Type B pancreatic cell (in vitro differentiated cells): ENCODE measurements at places on chromosomes 5 and 9. TPM values are rescaled to one million over a fixed set of nuclear protein-coding genes. Genes with fewer than 3 reads are reported as not detected.

GRCh38 chr5:74640954-74641734 lies 616 bp upstream of the ENC1 start:
- H3K27me3 ChIP-seq, result peaks cover 3% of the 10 kb centered on the region
- peaks cover 14% of the 10 kb centered on the region for H3K36me3 ChIP-seq
- peak overlapping the region; percentile 95 for H3K4me3 ChIP-seq

GRCh38 chr9:4933177-4933576 lies 51.9 kb upstream of the JAK2 start:
- no peak overlapping the region for H3K4me3 ChIP-seq
- H3K36me3 ChIP-seq, result no peaks in the 10 kb centered on the region
- no peak for DNase-seq
- no peak overlapping the region for H3K27ac ChIP-seq

GRCh38 chr5:68049053-68049713 lies 166.4 kb upstream of the PIK3R1 start:
- H3K4me1 ChIP-seq, result peaks cover 13% of the 10 kb centered on the region
- H3K27ac ChIP-seq, result no peak overlapping the region
- DNase-seq, result no peak
- peaks cover 13% of the 10 kb centered on the region for H3K36me3 ChIP-seq
- H3K27me3 ChIP-seq, result no peaks in the 10 kb centered on the region

GRCh38 chr5:122156724-122157325 lies 27.5 kb downstream of the ZNF474 start:
- DNase-seq, result no peak
- H3K27me3 ChIP-seq, result peaks cover 3% of the 10 kb centered on the region
- H3K36me3 ChIP-seq, result no peaks in the 10 kb centered on the region
- no peak overlapping the region for H3K4me3 ChIP-seq
- no peak overlapping the region for H3K27ac ChIP-seq

- H3K27me3 ChIP-seq, result no peaks in the 10 kb centered on the region
- no peak overlapping the region for H3K4me3 ChIP-seq
- no peak for DNase-seq
These were observed 269.0 kb upstream of the RGMB start for GRCh38 chr5:98504505-98504904.

DNA sequence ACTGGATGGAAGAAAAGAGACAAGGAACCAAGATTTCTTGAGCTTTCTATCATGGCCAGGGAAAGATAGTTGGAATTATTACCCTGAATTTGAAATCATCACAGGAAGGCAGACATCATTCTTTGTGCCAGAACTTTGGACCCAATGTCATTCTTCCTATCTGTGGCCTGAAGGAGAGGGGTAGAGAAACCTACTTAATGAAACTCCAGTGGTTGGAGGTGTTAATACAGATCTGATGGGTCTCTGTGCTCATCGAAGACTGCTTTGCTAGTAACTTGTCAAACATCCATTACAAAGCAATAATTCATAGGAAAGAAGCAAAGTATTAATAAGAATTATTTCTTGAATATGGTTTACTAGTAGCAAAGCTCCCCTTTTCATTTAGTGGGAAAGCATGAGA lies 26.9 kb downstream of the PRLR start:
- H3K4me3 ChIP-seq, result no peak overlapping the region
- peaks cover 23% of the 10 kb centered on the region for H3K4me1 ChIP-seq
- H3K27ac ChIP-seq, result peak overlapping the region; percentile 4
- H3K27me3 ChIP-seq, result no peaks in the 10 kb centered on the region

Gene SKIC3
- 71.2 and 83.4 TPM in 2 replicates for total RNA-seq
